ENCODE measurements at places on chromosomes 1 and 21.
A peak's percentile ranks its signal among the peaks of the same experiment; 100 is the strongest.

DNA sequence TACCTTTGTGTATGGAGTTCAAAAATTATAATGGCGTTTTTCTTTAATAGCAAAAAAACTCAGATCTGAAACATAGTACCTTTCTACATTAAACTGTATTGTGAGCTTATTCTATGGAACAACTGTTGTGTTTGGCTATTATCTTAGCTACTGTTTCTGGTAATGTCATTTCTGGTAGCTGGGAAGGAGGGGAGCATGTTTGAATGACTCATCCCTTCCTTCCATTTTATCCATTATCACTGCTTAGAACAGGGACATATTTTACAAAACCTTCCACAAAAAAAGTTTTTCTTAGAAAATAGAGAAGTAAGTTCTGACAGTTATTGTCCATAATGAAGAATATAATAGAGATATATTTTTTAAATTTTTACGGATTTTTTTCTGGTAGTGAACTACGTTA lies 128.3 kb downstream of the NRDC start:
- no peak for DNase-seq

DNA sequence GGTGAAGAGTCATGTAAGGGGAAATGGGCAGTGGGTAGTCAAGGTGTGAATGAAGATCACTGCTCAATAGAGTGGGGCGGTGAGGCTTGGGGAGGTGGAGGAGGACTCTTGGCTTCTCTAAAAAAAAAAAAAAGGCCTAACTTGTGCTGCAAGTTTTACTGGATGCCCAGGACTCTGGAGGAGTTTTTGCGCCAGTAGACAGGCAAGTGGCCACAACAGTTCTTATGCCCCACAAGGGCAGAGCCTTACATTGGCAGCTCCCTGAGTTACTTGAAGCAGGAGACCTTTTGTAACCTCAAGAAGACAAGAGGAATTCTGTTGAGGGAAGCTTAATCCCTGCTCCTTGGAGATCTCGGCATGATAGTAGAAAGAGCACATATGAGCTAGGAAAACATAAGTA lies 54.9 kb upstream of the PPP2R5A start:
- DNase-seq = no peak

- no peak for DNase-seq
Measured at GRCh38 chr1:40384413-40384762, 10.9 kb downstream of the SMAP2 start.

GRCh38 chr1:240096974-240097373 lies 5.3 kb downstream of the FMN2 start:
- no peak for DNase-seq

GRCh38 chr1:213327017-213327667 lies 276.1 kb downstream of the RPS6KC1 start:
- DNase-seq = no peak

DNA sequence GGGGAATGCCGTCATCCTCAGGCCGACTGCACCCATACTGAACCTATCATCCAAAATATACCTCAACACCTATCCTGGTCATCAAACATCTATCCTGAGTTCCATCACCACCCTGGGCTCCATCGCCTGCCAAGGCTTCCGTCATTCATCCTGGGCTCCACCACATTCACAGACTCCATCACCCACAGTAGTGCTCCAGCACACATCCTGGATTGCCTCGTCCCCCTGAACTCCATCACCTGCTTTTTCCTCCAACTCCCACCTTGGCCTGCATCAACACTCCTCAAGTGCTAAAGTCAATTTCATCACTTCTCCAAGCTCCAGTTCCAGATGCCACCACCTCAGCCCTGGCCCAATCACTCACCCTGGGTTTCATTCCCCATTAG lies 7.8 kb downstream of the MAP3K6 start:
- DNase-seq = no peak

- DNase-seq = no peak
Measured at GRCh38 chr1:8283058-8283884, 34.6 kb upstream of the SLC45A1 start.

GRCh38 chr1:45177452-45177851 lies 29.0 kb downstream of the ZSWIM5 start:
- no peak for DNase-seq

- DNase-seq = peak; percentile 69
Measured at GRCh38 chr1:109655615-109656519, at the start of gene GSTM4. Gene GSTM4 (plus strand): TSS chr1:109656099. CDS start chr1:109656390, 291 bp downstream.

DNA sequence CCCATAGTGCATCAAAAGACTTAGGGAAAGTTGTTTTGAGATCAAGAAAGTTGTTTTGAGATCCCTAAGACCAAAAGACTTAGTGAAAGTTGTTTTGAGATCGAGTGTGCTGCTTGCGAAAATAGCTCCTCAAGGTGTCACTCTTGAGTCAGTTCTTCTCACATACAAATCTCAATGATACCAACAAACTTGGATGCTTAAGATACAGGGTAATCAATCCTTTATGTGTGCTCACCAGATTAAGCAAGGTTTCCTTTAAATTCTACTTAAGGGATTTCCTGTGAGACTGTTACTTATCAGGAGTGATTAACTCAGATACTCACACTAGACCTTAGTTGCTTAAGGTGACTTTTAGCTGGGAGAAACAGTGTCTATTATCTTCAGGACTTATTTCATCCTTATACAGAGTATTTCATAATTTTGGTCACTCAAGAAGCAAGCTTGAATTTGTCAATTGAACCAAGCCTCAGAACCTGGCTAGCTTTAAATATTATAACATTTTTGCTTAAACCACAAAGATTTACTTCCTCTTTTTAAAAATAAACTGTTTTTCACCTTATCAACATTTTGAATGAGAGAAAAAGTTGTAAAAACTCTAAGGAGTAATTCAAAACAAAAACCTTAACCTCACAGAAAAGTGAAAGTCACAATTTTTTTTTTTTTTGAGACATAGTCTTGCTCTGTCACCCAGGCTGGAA lies 8.0 kb upstream of the RLF start:
- DNase-seq = no peak

GRCh38 chr21:16863908-16864307 lies 648.9 kb upstream of the CXADR start:
- no peak for DNase-seq

Data from stimulated activated CD4-positive, alpha-beta T cell treated with anti-CD3 and anti-CD28 coated beads, TNF-alpha, amount 100 ng/mL, for 48 hours (primary cell).